ENCODE measurements at places on chromosomes 6 and 20.

DNA sequence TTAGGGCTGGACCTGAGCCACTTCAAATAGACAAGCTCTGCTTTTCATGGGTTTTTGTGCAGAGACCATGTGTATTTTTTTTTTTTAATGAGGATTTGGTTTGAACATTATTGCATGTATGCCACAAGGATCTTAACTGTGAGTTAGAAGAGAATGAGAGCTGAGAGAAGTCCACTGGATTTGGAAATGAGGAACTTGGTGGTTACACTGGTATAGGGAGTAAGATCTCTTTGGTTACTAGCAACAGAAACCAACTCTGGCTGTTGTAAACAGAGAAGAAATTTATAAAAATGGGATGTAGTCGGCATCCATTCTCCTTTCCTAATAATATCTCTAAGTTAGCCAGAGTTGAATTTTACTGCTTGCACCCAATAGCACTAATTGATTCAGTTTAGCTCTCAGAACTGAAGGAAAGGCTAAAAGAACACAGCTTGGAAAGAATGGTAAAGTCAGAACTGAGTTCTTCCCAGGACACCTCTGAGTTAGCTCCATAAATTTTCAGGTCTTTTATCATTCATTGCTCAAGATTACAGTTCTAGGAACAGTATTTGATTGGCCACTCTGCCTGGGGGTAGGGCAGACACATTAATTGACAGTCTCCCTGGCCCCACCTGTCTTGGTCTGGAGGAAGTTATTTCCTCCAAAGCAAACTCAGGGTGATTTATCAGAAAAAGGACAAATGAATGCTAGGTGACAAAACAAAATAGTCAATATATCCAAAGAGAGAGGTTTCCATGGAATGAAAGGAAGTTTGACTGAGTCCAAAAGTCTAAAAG, 3.9 kb upstream of the WFDC2 start:
- DNase-seq = no peak

- no peak for DNase-seq
Measured at GRCh38 chr6:40083141-40083920, 149.1 kb upstream of the MOCS1 start.

- DNase-seq = no peak
Measured at GRCh38 chr6:156992020-156992804, 215.0 kb downstream of the ARID1B start.

DNA sequence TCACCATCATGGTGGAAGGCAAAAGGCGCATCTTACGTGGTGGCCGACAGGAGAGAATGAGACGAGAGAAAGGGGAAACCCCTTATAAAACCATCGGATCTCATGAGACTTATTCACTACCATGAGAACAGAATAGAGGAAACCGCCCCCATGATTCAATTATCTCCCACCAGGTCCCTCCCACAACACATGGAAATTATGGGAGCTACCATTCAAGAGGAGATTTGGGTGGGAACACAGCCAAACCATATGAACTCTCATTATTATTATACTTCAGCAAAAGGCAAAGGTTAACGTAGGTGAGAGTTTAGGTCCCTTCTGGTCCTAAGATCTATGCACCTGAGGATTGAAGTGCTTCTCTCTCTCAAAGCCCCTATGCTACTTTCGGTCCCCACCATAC, 2.4 kb upstream of the PFDN4 start:
- DNase-seq = no peak

GRCh38 chr6:150352321-150353296, 16.2 kb upstream of the IYD start:
- DNase-seq = no peak

GRCh38 chr6:11243861-11244260, 11.4 kb upstream of the NEDD9 start:
- DNase-seq = no peak

DNA sequence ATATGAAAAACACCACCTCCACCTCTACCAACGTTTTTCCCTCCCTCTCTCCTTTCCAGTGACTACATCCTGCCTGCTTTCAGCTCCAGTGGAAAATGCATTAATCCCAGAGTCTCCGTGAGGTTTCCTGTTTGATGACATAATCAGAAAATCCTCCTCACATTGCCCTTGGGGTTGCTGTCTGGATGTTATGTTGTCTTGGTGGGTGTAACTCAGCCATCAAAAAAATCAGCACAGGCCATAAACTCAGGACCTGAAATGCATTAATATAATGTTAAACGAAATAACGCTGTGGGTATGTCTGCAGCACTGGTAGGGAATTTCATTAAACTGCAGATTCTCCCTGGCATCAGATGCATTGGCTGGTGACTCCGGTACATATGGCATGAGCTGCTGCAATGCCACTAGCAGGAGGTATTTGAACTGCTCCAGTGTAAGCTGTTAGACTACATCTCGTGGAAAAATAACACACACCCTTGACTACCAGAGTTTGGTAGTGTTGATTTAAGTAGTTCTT, 297.8 kb downstream of the PRL start:
- no peak for DNase-seq

GRCh38 chr6:3427687-3428085, 29.2 kb downstream of the SLC22A23 start:
- DNase-seq = no peak

DNA sequence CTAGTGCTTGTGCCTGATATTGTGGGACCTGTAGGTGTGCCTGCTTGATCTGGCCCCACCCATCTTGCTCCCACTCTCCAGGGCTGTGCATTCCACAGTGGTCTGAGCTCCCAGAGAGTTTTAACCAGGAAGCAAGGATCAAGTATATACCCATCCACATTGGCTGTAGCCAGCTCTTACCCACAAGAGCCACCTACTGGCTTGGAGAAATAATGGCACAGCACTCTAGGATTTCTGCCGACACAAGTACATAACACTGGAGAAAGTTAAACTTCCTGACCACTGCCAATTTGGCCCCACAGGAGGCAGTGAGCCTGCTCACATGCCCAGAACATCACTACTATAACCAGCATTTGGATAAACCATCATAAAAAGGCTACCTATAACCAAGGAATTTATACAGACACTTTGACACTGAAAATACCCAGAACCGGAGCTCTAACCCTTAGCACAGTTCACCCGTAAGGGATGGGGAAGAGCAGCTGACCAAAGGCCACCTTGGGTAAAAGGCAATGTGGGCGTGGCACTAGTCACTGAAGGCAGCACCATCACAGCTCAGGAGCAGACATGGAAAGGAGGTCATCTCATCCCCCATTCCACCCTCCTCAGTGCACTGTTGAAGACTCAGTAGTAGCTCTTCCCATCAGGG, 440.4 kb downstream of the BTBD3 start:
- no peak for DNase-seq

- DNase-seq = no peak
Measured at GRCh38 chr20:47606414-47606982, 104.8 kb downstream of the NCOA3 start.

DNA sequence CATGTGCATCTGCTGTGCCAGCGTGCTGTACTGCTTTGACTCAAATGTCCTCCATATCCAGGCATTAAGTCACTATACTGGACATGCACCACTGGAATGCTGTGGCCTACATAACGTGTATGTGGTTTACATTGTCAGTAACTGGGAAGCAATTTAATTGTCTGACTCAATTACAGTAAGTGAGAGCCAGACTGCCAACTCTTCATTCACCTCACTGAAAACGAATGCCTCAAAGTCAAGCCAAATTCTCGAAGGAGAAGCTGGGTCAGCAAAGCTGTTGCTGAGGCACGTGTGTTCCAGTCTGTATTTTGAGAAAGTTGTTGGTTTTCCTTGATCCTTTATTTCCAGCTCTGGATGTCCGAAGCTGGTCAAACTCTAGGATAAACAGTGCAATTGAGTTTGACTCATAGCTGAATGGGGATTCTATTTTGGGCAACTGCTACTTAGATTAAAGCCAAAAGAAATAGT, 534.3 kb downstream of the COL12A1 start:
- no peak for DNase-seq

GRCh38 chr20:48425817-48426612, 401.8 kb downstream of the PREX1 start:
- DNase-seq = no peak

GRCh38 chr6:25316626-25317025, 37.5 kb downstream of the CARMIL1 start:
- no peak for DNase-seq

DNA sequence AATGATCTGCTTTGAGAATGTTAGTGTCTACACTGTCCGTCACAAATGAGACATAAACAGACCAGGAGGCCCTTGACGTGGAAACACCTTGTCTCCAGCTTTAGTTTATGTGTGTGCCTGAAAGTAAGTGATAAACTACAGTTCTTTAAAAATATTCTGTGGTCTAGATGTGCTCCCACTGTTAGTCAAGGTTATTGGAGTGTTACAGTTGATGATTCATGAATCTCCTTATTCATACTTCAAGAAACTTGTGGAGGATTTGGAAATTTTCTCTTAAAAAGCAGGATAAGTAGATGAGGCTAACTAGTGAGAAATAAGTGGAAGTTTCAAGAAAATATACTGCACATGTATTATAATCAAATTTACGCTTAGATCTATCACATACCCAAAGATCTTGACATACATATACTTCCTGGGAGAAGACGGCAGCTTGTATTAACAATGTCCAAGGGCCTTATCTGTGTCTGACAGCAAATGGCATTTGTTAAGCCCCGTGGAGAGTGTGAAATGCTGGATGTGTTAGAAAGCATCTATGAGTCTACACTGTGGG, 90.5 kb upstream of the MBOAT1 start:
- no peak for DNase-seq

DNA sequence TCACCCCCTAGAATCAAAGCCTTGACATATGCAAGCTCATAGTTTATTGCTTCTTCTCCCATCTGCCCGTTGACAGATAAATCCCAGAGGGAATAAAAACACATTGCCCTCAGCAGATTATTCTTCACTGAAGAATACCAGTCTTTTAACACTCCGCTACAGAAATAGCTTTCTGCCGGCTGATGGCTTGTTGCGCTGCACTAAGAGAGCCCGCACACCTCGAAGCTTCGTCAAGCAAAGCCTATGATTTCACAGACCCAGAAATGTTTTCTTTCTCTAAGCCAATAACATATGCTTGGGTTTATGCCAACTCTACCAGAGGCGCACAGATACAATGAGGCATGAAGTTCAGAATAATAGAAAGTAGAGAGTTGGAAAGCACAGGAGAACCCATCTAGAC, 208.9 kb upstream of the FOXQ1 start:
- DNase-seq = no peak

- DNase-seq = no peak
Measured at GRCh38 chr6:118319416-118319815, 228.7 kb upstream of the PLN start.

DNA sequence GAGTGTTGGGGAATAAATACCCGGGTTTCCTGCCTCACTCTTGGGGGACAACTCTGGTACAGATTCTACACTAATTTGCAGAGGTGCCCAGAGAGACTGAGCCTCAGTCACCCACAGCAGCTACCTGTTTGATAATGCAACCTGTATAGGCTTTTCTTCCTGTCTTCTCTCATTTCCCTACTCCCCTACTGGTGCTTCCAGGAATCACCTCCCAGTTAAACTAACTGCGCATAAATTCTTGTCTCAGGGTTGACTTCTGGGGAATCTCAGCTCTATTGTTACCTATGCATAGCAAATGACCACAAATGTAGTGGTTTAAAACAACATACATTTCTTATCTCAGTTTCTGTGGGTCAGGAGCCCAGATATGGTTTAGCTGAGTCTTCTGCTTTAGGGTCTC, 11.3 kb downstream of the OCSTAMP start:
- DNase-seq = no peak

DNA sequence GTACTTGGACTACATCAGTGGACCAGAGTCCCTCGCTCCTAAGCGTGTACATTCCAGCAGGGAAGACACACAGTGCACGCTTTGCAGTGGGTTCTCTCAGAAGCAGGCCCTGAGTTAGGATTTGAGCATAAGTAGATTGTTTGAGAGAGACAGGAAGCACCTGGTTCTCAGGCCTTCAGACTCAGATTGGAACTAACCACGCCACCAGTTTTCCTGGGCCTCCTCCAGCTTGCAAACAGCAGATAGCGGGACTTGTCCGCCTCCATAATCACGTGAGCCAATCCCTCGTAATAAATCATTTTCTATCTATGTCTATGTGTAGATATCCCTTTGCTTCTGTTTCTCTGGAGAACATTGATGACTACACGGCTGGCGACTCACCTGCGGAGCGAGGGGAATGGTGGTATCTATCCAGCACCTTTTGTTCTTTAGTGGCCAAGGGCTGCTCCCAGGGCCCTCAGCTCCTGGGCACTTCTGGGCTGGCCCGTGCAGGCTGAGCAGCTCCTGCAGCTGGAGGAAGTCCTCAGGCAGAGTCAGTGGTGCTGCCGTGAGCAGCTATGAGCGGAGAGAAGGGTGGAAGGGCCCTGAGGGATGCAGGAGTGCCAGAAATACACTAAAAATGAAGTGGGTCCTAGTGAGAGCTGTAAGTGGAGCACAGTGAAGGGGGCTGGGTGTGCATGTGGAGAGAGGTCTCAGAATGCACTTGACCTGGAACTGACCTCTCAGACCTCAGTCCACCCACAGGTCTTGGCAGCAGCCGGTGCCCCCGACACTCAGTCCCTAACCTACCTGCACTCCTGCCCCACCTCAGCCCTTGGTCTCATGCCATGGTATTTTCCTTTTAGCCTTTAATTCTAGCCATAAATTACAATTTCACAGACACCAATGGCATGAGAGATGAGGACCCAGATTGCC, 76.9 kb downstream of the STK35 start:
- DNase-seq = no peak

GRCh38 chr20:8147476-8147875, 15.4 kb downstream of the PLCB1 start:
- no peak for DNase-seq

DNA sequence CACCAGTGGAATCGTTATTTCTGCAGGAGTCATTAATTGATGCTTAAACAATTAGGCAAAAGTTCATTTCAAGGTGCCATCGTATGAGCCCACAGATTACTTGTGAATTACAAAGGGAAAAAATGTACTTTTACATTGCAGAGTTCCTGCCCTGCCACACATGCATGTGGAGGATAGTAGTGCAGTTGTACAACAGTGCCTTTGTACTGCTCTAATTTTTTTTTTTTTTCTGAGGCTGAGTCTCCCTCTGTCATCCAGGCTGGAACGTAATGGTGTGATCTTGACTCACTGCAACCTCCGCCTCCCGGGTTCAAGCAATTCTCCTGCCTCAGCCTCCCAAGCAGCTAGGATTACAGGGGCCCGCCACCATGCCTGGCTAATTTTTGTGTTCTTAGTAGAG, 26.0 kb upstream of the SYNJ2 start:
- no peak for DNase-seq
